Naive thymus-derived CD4-positive, alpha-beta T cell (primary cell): ENCODE measurements at places on chromosomes 2 and 18. TPM values are rescaled to one million over a fixed set of nuclear protein-coding genes. Genes with fewer than 3 reads are reported as not detected.
A peak's percentile ranks its signal among the peaks of the same experiment; 100 is the strongest.

IL36G gene
- total RNA-seq, result not detected

DNA sequence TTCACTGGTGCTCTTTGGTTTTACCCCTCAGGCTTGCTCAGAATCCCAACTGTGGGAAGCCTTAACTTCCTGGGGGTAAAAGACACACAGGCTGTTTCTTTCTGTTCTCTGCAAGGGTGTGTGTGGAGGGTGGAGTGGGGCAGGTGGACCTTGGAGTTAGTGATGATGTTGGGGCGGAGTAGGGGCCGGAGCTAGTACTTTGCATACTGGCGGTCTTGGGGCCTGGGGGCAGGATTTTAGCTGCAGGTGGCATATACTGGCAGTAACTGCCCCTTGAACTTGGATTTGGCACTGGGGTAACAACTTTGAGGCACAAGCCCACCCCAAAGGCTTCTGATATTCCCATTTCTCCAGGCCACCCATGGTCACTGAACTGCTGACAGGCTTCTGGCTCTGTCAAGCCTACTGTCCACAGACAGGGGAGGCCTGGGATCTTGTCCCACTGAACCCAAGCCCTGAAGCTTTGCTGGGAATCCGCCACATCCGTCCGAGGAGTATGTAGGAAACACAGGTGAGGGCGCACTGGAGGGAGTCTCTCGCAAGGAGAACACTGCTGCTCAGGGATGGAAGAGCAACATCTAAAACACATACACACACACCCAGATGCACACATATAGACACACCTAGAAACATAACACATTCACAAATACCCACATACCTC lies 258.9 kb downstream of the DYSF start:
- no peak for DNase-seq
- H3K4me1 ChIP-seq, result no peaks in the 10 kb centered on the region
- no peak overlapping the region for H3K27ac ChIP-seq
- H3K27me3 ChIP-seq, result no peaks in the 10 kb centered on the region

- peaks cover 11% of the 10 kb centered on the region for H3K4me1 ChIP-seq
- no peaks in the 10 kb centered on the region for H3K27me3 ChIP-seq
- H3K27ac ChIP-seq, result peak overlapping the region; percentile 30
These were observed 3.4 kb downstream of the REL start for GRCh38 chr2:60884800-60885199.

- no peaks in the 10 kb centered on the region for H3K27me3 ChIP-seq
- no peak overlapping the region for H3K4me3 ChIP-seq
- no peak for DNase-seq
These were observed 139.1 kb downstream of the DNAH7 start for GRCh38 chr2:195929531-195929930.
